ENCODE measurements at places on chromosomes 12 and 14.

DNA sequence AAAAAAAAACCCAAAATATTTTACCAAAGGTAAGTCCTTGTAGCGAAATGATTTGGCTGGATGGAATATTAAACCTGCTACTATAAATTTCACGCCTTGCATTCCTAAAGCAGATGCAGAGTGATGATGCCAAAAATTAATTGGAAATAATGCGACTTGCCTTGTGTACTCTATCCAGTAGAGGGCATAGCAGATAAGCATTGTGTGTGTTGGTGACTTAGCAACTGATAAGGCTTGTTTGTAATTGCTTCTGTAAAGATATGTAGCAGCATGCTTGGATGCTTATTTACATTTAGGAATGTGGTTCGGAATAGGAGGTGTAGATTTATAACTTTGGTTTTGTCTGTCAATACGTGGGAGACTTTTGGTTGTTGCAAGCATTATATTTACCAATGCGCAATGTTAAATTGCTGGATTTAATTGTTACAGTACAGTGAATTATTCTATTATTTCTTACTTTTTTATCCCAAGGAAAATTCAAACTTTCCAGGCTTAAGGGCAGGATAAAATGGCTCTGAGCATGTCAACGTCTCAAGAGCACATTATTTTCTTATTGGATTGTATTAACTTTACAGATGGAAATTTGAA lies 80.5 kb downstream of the TMEM260 start:
- H3K36me3 ChIP-seq = no peaks in the 10 kb centered on the region
- H3K27me3 ChIP-seq = no peaks in the 10 kb centered on the region
- DNase-seq = no peak
- no peak overlapping the region for H3K4me3 ChIP-seq
- no peaks in the 10 kb centered on the region for H3K4me1 ChIP-seq

GRCh38 chr14:57709909-57710308 lies 156.0 kb downstream of the SLC35F4 start:
- H3K27ac ChIP-seq = no peak overlapping the region
- no peaks in the 10 kb centered on the region for H3K27me3 ChIP-seq
- H3K4me3 ChIP-seq = no peak overlapping the region
- no peaks in the 10 kb centered on the region for H3K36me3 ChIP-seq
- H3K4me1 ChIP-seq = no peaks in the 10 kb centered on the region
- DNase-seq = no peak

DNA sequence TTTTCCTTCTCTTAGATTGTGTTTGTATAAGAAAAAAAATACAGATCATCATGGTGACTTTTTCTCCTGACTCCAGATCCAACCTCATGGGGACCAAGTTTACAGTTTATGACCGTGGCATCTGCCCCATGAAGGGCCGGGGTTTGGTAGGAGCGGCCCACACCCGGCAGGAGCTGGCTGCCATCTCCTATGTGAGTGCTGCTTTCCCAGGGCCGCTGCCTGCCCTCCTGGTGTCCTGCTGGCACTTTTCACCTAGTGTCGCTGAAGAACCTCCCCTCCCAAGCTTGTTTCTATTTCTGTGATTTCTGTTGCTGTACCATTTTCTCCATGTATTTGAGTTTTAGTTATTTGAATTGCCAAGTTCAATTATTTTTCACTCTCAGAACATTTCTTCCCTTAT lies 24.8 kb upstream of the TEAD4 start:
- H3K27me3 ChIP-seq = no peaks in the 10 kb centered on the region
- H3K4me1 ChIP-seq = no peaks in the 10 kb centered on the region
- peaks cover 82% of the 10 kb centered on the region for H3K36me3 ChIP-seq
- H3K27ac ChIP-seq = no peak overlapping the region
- no peak overlapping the region for H3K4me3 ChIP-seq

DNA sequence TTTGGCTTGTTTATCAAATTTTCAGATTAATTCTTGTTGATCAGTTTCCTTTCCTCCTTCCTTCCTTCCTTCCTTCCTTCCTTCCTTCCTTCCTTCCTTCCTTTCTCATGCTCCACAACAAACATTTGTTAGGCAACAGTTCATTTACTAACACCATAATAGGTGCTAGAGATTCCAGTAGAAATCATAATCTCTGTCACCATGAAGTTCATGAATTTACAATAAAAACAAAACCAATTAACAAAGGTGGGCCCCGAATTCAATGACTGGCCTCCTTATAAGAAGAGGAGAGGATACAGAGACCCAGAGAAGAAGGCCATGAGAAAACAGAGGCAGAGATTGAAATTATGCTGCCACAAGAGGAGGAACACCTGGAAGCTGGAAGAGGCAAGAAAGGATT lies 266.9 kb upstream of the GARIN6 start:
- H3K27me3 ChIP-seq = no peaks in the 10 kb centered on the region
- no peak overlapping the region for H3K4me3 ChIP-seq
- no peaks in the 10 kb centered on the region for H3K36me3 ChIP-seq
- no peaks in the 10 kb centered on the region for H3K4me1 ChIP-seq
- DNase-seq = no peak

GRCh38 chr12:52254180-52254964 lies 20.1 kb upstream of the KRT86 start:
- H3K27ac ChIP-seq = no peak overlapping the region
- H3K27me3 ChIP-seq = peaks cover 47% of the 10 kb centered on the region

DNA sequence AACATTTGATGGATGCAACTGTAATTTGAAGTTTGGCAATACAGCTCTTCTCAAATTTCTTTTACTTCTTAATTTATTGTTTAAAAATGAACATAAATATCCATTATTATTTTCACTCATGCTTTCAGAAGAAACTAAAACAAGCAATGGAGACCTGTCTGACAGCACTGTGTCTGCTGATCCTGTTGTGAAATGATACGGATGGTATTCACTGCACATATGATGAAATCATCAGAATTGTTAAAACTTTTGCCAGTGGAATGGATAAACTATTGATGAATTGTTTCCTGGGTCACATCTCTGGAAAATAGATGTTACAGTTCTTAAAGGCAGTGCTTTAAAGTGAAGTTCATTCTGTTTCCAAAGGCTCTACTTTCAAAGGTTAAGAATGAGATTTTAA lies 59.2 kb downstream of the WASHC4 start:
- H3K36me3 ChIP-seq = peaks cover 97% of the 10 kb centered on the region
- H3K27me3 ChIP-seq = no peaks in the 10 kb centered on the region
- no peaks in the 10 kb centered on the region for H3K4me1 ChIP-seq
- DNase-seq = no peak

- H3K36me3 ChIP-seq = no peaks in the 10 kb centered on the region
- no peak overlapping the region for H3K27ac ChIP-seq
- DNase-seq = peak; percentile 40
- H3K27me3 ChIP-seq = no peaks in the 10 kb centered on the region
- no peaks in the 10 kb centered on the region for H3K4me1 ChIP-seq
Observed at GRCh38 chr12:59010941-59011340, 90.6 kb upstream of the LRIG3 start.

- H3K27ac ChIP-seq = no peak overlapping the region
- no peaks in the 10 kb centered on the region for H3K4me1 ChIP-seq
- H3K36me3 ChIP-seq = no peaks in the 10 kb centered on the region
- H3K4me3 ChIP-seq = no peak overlapping the region
Observed at GRCh38 chr12:108120863-108121165, 8.3 kb upstream of the WSCD2 start.

DNA sequence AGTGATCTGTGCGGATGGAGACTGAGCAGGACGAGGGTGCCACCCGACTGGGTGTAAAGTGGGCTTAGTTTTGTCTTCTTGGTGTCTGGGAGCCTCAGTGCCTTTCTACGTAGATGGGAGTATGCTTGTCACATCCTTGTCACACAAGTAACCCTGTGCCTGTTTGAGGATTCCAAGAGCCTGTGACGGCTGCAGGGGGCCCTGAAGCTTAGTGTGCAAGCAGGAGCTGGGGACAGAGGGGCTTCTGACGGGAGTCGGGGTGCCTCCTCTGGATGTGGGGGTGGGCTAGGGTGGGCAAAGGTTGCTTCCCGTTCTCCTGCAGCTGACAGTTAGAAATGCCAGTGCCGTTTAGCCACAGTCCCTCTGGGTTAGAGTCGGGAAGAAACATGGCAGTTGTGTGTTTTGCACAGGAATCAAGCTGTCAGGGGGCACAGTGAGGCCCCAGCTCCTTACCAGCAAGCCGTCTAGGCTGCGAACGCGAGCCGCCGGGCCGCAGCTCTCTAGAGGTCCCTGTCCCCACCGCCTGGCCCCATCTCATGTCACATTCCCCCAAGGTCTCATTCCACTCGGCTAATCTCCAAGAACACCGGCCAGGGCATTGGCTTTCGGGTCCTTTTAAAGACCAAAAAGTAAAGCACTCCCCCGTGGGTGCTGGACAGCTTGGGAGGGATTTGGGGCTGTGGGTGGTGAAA lies 7.0 kb downstream of the RTL1 start:
- H3K36me3 ChIP-seq = no peaks in the 10 kb centered on the region
- DNase-seq = peak; percentile 51
- no peak overlapping the region for H3K4me3 ChIP-seq
- H3K27me3 ChIP-seq = peaks cover 51% of the 10 kb centered on the region

DNA sequence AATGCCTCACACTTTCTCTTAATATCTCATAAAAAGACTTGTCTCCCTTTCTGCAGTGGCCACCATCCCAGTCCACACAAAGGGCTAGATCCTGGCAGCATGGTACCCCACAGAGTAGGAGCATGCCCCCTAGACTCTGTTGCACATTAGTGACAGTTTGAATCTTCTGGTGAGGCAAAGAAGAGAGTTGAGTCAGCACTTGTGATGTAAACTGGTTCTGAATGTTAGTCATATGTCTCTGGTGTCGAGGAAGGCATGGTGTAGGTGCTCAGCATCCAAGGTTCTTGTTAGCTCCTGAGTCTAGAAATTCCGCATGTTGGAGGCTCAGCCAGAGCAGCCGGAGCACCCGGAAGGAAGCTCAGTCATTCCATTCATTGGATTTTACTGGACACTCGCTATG lies 9.8 kb downstream of the TTC9 start:
- no peak for DNase-seq
- H3K36me3 ChIP-seq = no peaks in the 10 kb centered on the region

- no peak for DNase-seq
- no peak overlapping the region for H3K27ac ChIP-seq
- no peaks in the 10 kb centered on the region for H3K27me3 ChIP-seq
- H3K4me3 ChIP-seq = no peak overlapping the region
- H3K4me1 ChIP-seq = no peaks in the 10 kb centered on the region
Observed at GRCh38 chr14:63237791-63238190, 33.5 kb downstream of the RHOJ start.

DNA sequence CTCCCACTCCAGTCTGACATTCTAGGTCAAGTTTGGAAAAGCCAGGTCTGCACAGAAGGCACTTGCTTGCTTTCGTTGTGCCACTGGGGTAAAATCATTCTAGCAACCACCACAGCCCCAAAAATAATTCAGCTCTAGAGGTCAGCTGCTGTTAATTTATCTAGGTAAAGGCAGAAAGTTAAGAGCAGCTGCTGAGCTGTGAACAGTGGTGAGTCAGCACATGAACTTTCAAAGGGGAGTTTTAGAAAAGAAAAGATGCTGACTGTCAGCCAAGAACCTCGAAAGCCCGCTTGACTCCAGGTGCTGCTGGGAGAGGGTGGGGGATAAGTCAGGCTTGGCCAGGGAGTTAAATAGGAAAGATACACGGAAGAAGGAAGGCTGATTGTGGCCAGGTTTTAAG lies 12.7 kb downstream of the CCDC197 start:
- H3K27me3 ChIP-seq = no peaks in the 10 kb centered on the region
- no peaks in the 10 kb centered on the region for H3K4me1 ChIP-seq
- no peak for DNase-seq
- no peak overlapping the region for H3K4me3 ChIP-seq

- H3K27ac ChIP-seq = peak within 1 kb of the TSS; percentile 67
- no peak for DNase-seq
- peak within 1 kb of the TSS; percentile 42 for H3K4me3 ChIP-seq
- no peaks in the 10 kb centered on the region for H3K36me3 ChIP-seq
- no peaks in the 10 kb centered on the region for H3K27me3 ChIP-seq
- H3K4me1 ChIP-seq = no peaks in the 10 kb centered on the region
Observed at GRCh38 chr14:88005050-88005481, at the start of gene GPR65. Gene GPR65 (plus strand): TSS chr14:88005135. CDS start chr14:88010848, 5,713 bp downstream.

DNA sequence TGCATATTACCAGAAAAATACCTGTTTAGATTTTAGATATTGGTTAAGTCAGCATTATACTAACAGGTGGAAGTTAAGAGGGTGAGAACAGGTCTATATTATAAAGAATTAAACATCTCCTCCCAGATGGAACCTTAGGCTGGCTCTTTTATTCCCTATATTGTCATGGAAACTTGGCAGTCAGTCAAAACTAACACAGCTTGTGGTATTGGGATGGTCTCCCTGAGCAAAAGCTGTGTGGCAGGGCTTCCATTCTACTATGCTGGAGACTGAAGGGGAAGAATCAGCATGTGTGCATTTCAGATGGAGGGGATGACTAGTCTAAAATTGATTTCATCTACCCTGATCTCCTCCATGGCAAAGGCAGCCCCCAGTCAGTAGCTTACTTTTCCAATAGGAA lies 66.7 kb downstream of the SMOC1 start:
- no peak overlapping the region for H3K27ac ChIP-seq
- no peaks in the 10 kb centered on the region for H3K36me3 ChIP-seq
- no peak for DNase-seq

- H3K4me3 ChIP-seq = no peak overlapping the region
- H3K36me3 ChIP-seq = no peaks in the 10 kb centered on the region
- peak overlapping the region; percentile 4 for H3K27ac ChIP-seq
- no peak for DNase-seq
Observed at GRCh38 chr12:1305791-1306500, 288.4 kb downstream of the FBXL14 start.

- H3K36me3 ChIP-seq = no peaks in the 10 kb centered on the region
- no peak for DNase-seq
- peaks cover 12% of the 10 kb centered on the region for H3K4me1 ChIP-seq
- no peak overlapping the region for H3K27ac ChIP-seq
- no peaks in the 10 kb centered on the region for H3K27me3 ChIP-seq
Observed at GRCh38 chr12:31742891-31743290, 14.1 kb upstream of the AMN1 start.

DNA sequence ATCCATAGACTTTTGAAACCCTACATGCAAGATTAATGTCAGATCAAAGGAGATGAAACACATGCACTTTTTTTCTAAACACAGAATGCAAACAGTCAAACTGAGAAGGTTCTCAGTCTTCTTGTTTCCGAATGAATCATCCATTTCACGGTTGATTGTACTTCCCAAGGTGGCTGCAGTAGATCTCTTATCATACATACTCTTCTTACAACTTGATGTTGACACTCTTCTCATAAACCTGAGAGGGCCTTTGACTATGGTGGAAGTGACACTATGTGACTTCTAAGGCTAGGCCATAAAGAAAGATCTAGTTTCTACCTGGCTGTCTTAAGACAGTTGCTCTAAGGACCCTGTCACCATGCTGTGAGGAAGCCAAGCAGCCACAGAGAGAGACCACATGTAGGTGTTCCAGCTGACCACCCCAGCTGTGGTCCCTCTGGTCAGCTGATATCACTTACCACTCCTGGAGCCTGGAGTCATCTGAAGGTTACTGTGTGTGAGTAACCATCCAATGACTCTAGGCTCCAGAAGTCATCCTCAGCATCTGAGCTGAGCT lies 67.2 kb upstream of the HMGA2 start:
- H3K4me3 ChIP-seq = no peak overlapping the region
- no peak overlapping the region for H3K27ac ChIP-seq
- H3K36me3 ChIP-seq = no peaks in the 10 kb centered on the region
- H3K4me1 ChIP-seq = no peaks in the 10 kb centered on the region
- no peak for DNase-seq

GRCh38 chr14:41505491-41505890 lies 101.2 kb upstream of the LRFN5 start:
- no peak for DNase-seq
- no peak overlapping the region for H3K4me3 ChIP-seq
- H3K36me3 ChIP-seq = no peaks in the 10 kb centered on the region
- H3K27ac ChIP-seq = no peak overlapping the region
- no peaks in the 10 kb centered on the region for H3K27me3 ChIP-seq

GRCh38 chr14:54931101-54931500 lies 28.5 kb upstream of the GCH1 start:
- H3K4me1 ChIP-seq = no peaks in the 10 kb centered on the region
- no peak overlapping the region for H3K27ac ChIP-seq
- no peak for DNase-seq
- no peaks in the 10 kb centered on the region for H3K27me3 ChIP-seq

All from upper lobe of right lung (tissue), 1 donor.